ENCODE measurements at places on chromosomes 1 and 21.

GRCh38 chr1:110643879-110644472, 30.8 kb downstream of the KCNA3 start:
- DNase-seq = no peak

DNA sequence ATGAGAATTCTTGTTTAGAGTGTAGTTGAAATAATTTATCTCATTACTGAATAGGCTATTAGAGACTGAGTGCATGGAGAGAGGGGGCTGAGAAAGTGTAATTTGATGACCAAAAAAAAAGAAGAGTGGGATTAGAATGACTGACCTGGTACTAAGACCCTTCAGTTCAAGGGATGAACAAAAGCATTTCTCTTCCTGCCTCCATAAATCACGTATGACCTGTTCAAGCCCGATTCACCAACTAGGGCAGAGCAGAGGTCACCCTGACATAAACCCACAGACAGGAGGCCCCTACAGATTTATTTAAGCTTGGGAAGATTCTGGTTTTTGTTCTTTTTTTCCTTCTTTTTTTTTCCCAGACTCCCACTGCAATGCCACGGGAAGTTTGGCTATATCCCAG, 123.7 kb upstream of the COP1 start:
- no peak for DNase-seq

GRCh38 chr1:225485991-225486530, 58.2 kb upstream of the LBR start:
- no peak for DNase-seq

DNA sequence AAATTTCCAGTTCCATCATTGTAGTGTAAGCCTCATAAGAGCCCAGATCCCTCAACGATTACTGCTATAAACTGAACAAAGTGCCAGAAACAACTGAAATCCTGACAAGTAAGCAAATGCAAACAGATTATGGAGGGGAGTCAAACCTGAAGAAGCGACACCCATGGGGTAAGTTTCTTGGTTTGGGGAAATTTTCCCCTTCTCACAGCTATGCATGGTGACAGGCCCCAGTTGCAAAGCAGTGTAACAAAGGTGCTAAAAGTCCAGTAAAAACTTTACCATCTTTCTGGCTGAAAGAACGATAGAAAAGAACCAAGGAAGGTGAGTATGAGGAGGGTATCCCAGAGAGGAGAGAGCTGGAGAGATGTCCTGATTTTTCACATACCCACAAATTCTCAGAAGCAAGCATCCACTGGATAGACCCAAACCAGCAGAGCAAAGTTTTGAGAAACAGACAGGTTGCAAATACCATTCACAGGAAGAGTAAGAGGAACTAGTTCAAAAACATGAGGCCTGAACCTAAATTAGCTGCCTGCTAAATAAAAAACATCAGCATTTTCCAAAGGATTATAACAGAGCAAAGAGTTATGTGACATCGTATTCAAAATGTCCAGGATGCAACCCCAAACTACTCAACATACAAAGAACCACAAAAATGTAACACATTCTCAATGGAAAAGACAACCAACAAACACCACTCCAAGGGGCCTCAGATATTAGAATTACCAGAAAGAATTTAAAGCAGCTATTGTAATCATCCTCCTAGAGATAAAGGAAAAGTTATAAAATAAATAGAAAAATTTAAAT, 14.5 kb downstream of the SCYL3 start:
- DNase-seq = no peak

GRCh38 chr1:52032785-52033131, 852 bp downstream of the KTI12 start:
- DNase-seq = no peak

GRCh38 chr21:25949701-25950100, 214.9 kb downstream of the GABPA start:
- no peak for DNase-seq

DNA sequence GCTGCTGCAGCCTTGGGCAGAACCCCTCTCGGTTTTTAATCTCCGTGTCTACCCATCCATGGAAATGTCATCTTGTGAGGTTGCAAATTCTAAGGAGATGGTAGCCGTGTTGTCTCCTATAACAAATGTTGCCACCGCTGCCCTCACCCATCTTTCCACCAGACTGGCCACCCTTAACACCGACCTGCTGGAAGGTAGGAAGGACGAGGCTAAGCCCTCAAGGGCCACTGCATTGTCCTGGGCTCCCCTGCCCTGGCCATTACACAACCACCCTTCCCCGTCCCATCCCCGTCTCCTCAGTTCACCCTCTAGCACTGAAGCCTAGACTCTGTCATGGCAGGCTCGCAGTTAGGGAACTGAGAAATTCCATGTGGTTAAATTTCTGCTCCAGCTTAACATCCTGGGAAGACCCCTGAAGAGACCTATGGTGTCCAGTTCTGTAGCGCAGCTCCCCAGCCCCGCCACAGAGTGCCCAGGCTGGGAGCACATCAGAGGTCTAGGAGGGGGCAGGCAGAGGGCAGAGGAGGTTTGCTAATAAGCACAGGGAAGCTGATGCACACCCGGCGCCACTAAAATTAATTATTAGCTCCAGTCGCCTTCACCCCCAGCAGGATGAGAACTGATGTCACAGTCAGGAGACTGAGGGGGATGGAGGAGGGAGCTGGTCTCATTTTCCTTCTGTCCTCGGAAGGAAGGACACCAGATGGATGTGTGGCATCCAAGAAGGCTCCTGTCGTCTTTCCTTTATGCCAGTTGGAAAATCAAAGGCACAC, 38.3 kb downstream of the STUM start:
- no peak for DNase-seq

- DNase-seq = peak; percentile 63
These were observed 52.4 kb downstream of the CHD5 start for GRCh38 chr1:6127587-6128163.

GRCh38 chr1:17094664-17095063, 24.6 kb downstream of the PADI2 start:
- no peak for DNase-seq

GRCh38 chr1:179803104-179803503, 60.0 kb downstream of the FAM163A start:
- no peak for DNase-seq

DNA sequence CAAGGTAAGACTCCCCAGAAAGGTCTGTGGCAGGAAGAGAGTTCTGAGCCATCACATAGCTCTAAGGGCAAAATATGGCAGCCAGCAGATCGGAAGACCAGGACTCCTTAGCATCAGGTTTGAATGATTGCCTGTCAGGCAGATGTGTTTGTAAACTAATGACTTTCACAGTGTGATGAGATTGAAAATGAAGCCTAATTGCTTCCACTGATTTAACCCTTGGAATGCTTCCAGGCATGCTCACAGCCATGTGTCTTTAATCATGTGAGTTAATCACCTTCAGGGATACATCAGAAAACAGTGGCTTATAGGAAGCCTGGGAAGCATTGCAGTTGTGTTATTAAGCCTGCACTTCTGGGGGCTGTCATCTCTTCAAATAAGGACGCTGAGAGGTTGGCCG, 82.8 kb downstream of the LRRC53 start:
- no peak for DNase-seq

GRCh38 chr1:53310847-53311681, 16.8 kb downstream of the LRP8 start:
- DNase-seq = no peak

Data from stimulated activated CD4-positive, alpha-beta T cell treated with anti-CD3 and anti-CD28 coated beads, Interleukin-1b, Interleukin-23, amount 100 ng/mL, for 24 hours (primary cell).